T-helper 2 cell treated with Interferon-gamma antibody and Interleukin-4, amounts not matched to agents 5 μg/mL and 100 μg/mL, for 36 hours (primary cell): ENCODE measurements at places on chromosomes 12 and 14.

DNA sequence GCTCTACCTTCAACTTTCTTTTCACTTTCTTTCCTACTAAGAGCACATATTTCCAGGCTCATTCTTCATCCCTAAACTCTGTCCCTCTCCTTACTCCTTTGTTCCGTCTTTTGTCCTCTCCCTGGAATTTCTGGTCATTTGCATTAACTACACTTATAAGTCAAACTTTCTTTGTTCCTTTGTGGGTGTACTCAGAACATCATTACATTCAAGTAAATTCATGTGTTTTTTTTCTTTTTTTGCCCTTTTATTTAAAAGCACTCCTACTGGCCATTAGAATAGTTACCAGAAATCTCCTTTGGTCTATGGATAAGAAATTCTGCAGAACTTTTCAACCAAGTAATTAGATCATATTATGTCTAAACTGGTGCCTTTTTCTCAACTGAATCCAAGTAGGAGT is 802.6 kb downstream of the DIO2 start:
- DNase-seq, result no peak

- no peak for DNase-seq
These were observed 42.4 kb downstream of the OVCH1 start for GRCh38 chr12:29455087-29455486.

GRCh38 chr12:93608313-93608712 is 35.8 kb downstream of the SOCS2 start:
- no peak for DNase-seq

- no peak for DNase-seq
These were observed 51.1 kb upstream of the HIF1A start for GRCh38 chr14:61644175-61644574.
